ENCODE measurements at places on chromosomes 12 and 14. TPM values are rescaled to one million over a fixed set of nuclear protein-coding genes. Genes with fewer than 3 reads are reported as not detected.

Gene OVCH1
- 0.09 TPM for total RNA-seq

Gene CIROP
- under 0.01 TPM for total RNA-seq

Gene TSHR
- not detected for total RNA-seq

Gene CCDC38
- not detected for total RNA-seq

Gene HOXC6
- 0.28 TPM for total RNA-seq

Gene TMEM121
- 10.0 TPM for total RNA-seq
